ENCODE measurements at places on chromosomes 16 and 17.
A peak's percentile ranks its signal among the peaks of the same experiment; 100 is the strongest.

GRCh38 chr17:69962436-69962995, 112.5 kb upstream of the KCNJ16 start:
- no peak for DNase-seq

DNA sequence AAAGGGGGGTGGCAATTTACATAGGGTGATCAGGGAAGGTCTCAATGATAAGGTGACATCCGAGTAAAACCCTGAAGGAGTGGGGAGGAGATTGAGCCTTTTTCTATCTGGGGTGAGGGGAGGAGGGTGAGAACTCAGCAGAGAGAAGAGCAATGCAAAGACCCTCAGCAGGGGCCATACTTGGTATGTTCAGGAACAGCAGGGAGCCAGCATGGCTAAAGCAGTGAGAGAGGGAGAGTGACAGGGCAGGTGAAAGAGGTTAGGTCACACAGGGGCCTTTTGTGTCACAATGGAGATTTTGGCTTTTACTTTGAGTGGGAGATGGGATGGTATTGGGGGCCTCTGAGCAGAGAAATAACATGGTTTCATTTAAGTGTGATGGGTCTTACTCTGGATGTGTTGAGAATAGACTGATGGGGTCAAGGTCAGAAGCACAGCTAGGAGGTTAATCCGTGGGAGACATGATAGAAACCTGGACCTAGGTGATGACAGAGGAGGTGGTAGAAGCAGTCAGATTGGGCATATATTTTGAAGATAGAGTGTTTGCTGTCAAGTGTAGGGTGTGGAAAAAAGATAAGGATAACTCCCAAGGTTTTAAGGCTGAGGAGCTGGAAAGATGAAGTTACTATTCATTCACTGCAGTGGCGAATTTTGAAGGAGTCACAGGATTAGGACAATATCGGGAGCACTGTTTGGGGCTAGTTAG, 6.2 kb downstream of the SP2 start:
- no peak for DNase-seq

- DNase-seq, result no peak
Measured at GRCh38 chr17:78267253-78268073, 36.0 kb downstream of the TMEM235 start.

DNA sequence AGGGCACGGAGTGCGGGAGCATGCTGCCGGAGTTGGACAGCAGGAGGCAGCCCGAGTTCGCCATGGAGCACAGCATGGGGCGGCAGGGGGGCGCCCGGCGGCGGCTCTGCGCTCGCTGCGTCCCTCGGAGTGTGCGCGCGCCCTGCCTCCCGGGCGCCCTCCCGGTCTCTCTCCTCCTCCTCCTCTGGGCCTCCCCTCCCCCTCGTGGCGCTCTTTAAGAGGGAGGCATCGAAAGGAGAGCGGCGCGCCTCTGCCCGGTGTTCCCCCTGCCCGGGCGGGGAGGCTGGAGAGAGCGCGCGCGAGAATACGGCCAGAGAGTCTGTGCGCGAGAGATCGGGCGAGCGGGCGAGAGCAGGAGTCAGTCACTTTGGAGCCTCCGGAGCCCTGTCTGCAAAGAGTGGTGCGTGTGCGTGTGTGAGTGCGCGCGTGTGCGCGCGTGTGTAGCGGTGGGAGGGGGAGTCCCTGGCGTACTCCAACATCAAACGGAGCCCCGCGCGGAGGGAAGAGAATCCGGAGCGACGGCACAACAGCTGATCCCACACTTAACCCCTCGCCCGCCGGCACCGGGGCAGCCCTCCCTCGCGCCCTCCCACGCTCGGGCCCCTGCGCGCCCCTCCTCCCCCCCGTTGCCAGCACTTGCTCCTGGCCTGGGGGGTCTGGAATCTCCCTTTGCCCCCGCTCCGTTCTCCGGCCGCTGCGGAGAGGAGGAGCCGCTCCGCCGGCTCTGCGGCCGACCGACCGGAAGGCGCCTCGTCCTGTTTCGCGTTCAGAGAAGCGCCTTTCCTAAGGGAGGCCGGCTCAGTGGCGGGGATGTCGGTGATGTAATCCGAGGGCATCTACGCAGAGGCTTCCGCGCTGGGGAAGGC, 108.9 kb downstream of the ENGASE start:
- no peak for DNase-seq

DNA sequence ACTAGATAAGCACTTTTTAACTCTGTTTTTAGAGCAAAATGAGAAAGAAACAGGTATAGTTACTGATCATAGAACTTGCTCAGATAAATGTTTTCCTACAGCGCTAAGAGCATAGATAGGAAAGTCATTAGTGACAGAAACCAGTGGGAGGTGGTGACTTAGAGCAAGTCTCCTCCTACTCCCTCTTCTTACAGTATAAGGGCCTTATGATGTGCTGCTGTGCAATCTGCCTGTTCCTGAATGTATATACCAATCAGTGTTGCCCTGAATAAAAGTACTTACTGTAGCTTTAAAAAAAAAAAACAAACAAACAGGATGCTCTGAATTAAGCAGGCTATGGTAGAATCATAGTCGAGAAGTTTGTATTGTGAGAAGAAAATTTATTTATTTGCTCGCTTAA, 23.3 kb upstream of the RASL10B start:
- DNase-seq, result no peak

GRCh38 chr16:84084570-84085270, 32.0 kb downstream of the MBTPS1 start:
- no peak for DNase-seq

- DNase-seq, result no peak
Measured at GRCh38 chr16:22681554-22682291, 132.2 kb upstream of the HS3ST2 start.

DNA sequence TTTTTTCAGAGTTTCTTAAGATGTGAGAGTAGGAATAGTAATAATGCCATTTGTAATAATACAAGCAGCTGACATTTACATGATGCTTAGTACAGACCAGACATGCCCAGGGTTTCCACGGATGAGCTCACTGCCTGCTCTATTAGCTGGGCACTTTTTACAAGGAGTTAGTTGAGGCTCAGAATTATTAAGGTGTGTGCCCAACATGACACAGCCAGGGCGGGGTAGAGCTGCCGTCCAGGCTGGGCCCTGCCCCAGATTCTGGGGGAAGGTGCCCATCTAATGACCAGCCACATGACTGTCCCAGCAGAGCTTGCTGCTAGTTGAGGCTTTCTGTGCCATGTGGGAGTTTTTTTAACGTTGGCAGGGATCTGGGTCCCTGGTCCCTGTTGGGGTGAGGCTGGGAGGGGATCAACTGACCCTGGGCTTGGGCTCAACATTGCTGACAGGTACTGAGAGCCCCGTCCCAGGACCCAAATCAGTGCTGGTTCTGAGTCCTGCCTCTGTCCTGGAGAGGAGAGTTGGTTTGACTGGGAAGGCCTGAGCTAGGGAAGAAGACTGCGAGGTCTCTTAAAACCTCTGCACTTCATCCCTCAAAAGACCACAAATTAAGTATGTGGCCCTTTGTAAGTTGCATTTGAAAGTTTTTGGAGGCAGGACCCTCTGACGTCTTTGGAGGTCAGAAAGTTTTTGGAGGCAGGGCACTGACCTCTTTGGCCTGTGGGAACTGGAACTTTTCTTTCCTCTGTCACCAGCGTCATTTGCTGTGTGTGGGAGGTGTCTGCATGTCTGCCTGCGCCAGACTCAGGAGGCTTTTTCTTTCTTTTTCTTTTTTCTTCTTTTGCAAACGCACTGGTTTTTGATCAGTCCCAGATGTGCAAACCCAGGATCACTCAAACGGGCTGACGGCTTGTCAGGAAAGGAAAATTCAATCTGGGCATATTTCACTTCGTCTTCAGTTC, 2.2 kb downstream of the CRISPLD2 start:
- no peak for DNase-seq

GRCh38 chr17:40953881-40954280, 12.9 kb downstream of the KRT39 start:
- DNase-seq, result no peak

DNA sequence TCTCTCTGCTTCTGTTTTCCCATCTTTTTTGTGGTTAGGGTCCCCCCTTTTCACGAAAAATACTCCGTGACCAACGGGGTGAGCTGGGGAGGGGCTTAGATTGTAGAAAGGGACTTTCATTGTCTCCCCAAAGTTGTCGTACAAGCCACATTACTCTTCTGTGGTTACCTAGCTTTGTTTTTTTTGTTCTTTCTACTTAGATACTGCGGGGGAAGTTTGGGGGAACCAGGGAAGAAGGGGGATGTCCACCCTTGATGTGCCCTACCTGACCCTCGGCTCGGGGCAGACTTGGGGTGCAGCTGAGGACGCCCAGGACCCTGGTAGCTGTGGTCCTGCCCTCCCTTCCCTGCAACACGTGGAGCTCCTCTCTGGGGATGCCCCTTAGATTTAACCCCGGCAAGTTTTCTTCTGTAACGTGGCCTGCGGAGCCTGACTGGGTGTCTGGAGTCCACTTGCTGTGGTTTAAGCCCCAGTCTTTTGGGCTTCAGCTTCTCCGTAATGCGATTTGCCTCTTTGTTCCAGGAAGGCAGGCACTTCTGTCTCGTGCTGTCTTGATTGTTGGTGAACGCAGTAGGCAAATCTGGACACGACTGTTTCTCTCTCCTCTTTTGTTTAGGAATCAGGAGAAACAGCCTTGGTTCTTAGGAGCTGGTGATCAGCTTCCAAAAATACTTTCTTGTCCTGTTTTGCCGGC, 892 bp downstream of the ABCC1 start:
- DNase-seq, result no peak

DNA sequence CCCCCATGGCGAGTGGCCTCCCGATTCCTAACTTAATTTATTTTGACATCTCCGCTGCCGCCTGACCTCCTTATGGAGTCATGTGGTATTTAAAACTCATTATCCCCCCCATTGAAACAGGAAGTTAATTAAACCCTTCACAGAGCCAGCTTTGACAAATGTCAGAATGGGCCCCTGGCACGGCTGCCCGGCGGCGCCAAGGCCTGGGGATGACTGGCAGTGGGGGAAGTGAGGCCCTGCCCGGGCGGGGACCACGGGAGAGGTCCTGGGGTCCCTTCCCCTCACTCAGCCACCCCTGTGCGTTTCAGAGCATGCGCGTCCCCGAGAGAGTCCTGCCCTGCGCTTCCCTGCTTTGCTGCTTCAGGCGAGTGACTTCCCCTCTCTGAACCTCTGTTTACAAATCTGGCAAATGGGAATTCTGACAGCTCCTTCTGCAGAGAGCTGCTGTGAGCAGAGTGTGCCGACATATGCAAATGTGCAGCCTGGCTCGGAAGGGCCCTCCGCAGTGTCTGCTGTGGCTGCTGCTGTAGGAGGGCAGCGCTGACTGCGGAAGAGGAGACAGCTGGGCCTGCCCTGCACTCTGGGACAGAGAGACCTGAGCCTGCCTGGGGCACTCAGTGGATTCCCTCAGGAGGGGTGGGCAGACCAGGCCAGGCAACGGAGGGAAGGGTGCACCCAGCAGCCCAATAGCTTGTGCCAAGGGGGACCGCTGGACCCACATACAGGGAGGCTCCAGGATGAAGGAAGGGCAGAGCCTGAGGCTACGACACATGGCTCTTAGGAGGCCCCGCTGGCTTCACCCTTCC, 4.4 kb upstream of the ZFPM1 start:
- no peak for DNase-seq

DNA sequence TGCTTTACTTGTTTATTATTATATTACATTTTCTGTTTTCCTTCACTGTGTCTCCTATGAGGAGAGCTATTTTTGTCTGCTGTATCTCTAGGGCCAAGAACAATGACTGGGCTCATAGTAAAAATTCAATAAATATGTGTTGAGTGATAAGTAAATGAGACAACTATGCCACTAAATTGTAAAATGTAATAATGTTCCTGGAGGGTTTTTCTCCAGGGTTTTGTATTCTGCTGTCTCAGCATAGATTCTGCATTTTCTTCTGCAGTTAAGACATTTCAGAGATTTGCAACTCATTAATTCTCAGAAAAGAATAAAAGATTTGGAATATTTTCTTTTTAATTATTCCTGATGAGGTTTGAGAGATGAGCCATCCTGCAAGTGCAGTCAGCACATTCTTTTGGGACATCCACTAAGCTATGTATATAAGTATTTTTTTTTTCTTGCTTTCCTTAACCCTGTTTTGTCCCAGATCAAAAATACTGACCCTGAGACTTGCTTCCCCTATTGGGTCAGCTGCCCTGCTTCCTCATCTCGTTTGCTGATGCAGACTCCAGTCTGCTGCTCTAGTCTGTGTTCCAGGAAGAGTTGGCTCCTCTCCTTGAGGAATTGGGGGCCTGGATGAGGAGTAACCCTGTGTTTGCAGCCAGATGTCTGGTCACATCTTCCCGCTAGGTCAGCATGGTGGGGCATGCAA, 122.9 kb downstream of the ABCA8 start:
- no peak for DNase-seq

DNA sequence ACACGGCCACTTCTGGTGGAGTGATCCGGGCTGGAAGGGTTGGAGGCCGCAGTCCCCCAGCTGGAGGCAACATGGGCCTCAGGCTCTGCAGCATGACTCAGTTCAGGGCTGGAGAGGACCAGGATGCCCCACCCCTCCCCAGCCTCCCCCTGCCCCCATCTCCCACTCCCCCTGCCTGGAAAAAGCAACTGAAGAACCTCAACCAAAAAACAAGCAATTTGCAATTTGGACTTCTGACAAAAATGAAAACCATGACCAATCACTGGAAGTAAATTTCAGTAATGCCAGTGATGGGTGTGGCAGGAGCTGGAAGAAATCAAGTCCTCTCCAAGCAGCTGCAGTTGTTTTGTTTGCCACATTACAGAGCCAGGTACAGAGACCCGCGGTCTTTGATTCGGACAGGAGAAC, 6.6 kb upstream of the MIF4GD start:
- no peak for DNase-seq

DNA sequence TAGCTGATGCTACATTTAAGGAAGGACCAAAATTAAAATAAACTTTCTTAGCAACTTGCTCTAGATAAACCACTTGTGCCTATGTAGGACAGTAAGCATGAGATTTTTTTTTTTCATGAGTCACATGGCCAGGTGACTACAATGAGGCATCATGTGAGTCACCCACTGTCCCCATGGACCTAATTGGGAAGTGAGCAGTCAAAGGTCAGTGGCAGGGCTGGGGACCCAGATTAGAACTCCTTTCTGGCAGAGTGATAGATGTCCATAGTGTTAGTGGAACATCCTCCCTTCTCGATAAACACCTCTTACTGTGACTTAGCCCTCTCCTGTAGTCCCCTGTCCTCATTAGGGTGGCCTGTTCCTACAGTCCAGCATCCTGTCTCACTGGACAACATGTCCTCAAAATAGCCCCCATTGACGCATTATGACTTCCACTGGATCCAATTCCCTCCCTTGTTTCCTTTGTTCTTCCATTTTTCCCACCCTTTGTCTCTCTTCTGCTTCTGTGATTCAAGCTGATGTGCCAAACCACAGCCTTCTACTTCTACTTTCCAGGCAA, 12.4 kb downstream of the ITGB3 start:
- no peak for DNase-seq

- no peak for DNase-seq
Measured at GRCh38 chr16:58027161-58027915, 1.8 kb downstream of the MMP15 start.

GRCh38 chr17:78715000-78715771, 66.9 kb downstream of the CYTH1 start:
- no peak for DNase-seq

GRCh38 chr16:29674188-29674587, 4.8 kb upstream of the QPRT start:
- peak; percentile 72 for DNase-seq
